ENCODE measurements at places on chromosomes 13 and 19.
A peak's percentile ranks its signal among the peaks of the same experiment; 100 is the strongest.

DNA sequence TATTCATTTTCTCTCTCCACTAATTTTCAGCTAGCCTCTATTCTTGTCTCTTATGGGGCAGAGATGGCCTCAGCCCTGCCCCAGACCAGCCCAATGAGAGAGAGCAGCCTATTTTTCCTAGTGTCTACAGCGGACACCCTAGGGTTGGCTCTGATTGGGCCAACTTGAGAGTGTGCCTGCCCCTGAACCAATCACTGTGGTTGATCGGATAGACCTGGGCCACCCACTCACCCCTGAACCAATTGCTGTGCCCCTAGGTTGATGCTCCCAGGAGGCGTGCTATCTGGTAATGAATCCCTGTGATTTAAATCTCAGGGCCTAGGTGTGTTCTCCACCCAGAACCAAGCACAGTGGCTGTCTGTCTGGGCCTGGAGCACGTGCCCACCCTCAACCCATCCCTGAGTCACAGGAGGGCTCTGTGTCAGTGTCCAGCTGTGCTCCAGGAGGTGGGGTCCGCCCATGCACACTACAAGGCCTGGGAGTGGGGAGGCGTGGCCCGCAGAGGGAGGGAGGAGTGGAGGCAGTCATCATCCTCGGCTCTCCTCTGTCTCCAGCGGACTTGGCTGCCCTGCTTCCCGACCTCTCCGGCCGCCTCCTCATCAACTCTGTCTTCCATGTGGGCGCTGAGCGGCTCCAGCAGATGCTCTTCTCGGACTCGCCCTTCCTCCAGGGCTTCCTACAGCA, 14.9 kb upstream of the SCN1B start:
- DNase-seq: no peak

DNA sequence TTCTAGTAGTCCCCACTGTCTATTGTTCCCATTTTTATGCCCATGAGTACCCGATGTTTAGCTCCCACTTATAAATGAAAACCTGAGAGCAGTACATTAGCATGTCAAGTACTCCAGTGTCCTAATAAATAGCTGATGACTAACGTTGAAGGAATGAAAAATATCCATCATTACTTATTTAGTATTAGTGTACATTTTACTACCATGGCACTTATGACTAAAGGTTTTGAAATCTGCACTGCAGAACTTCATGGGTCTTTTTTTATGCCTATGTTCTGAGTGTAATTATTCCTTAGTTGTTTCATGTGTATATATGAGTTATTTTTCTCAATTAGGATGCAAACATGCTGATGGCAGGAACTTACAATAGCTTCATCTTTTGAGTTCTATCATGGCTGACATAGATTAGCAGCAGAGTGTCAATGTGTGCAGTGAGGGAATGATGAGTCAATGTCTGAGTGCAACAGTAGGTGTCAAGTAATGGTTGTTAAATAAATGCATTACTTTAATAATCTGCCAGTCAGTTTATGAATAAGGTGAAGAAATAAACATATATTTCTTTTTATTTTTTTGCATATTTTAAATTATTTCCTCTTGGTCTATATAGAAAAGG, 188.4 kb downstream of the ITGBL1 start:
- DNase-seq: peak; percentile 92

DNA sequence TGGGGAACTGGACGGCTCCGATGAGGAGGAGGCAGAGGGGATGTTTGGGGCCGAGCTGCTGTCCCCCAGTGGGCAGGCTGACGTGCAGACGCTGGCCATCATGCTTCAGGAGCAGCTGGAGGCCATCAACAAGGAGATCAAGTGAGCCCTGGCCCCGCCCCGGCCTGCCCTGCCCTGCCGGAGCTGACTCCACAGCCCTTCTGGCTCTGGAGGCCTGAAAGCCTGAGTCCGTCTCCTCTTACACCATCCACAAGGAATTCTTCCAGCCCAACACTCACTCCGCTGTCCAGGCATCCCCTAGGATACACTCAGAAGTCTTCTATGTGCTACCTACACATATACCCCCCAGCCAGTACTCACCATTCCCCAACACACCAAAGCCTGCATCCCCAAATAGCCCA, 17.4 kb downstream of the PPFIA3 start:
- DNase-seq: no peak

- DNase-seq: peak; percentile 21
Measured at GRCh38 chr13:64371045-64371444, 2859.1 kb downstream of the PCDH9 start.

DNA sequence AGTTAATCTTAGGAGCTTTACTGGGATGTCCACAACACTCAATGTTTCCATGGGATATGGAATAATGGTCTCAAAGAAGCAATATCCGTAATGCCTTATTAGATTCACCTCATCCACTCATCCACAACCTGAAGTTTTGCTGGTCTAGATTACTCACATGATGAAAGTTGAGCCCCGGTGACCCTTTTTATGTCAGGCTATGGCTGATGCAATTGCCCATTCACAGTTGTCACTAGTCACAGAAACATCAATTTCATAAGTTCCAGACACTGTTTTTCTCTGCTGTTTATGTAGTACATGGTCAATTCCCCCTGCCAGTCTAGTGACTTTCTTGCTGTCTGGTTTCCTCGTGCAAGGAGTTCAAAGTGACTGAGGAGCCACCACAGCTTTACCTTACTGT, 491.2 kb upstream of the ATXN8OS start:
- no peak for DNase-seq

GRCh38 chr13:48078251-48078656, 16.6 kb downstream of the MED4 start:
- DNase-seq: no peak

DNA sequence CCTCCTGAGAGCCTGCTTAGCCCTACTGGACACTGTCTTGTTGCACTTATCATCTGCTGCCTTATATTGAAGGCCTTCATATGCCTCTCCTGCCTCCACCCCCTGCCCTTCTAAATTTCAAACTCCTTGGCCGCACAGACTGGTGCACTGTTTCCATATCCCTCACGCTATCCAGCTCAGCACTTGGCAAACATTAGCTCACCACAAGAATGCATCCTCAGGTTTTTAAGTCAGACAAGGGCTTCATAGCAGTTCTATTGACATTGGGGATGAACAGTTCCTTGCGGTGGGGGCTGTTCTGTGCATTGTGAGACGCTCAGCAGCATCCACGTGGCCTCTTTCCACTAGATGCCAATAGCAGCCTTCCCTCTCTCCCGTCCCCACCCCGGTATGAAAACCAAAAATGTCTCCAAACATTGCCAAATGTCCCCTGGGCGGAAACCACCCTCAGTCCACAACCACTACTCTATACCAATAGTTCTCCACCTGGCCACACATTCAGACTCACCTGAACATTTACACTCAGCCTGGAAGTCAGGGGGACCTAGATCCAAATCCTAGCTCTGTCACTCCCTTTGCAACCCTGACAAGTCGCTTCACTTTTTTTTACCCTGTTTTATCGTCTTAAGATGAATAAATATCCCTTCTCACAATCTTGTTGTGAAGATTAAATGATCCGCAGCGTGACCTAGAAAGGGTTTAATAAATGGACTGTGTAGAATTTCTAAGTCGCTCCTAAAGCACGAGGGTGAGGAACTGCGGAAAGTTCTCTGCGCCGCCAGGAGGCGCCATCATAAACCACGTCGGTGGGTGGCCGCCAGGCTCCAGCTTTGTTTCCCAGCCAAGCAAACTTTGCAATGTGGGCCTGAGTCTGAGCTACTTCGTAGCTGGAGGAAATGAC, 3.6 kb upstream of the CEACAM3 start:
- DNase-seq: peak; percentile 9

GRCh38 chr13:37194428-37194861, 89.0 kb upstream of the CSNK1A1L start:
- DNase-seq: peak; percentile 99

GRCh38 chr19:1590641-1591397, 1.8 kb downstream of the MBD3 start:
- DNase-seq: peak; percentile 40

GRCh38 chr13:36665630-36666029, 8.2 kb upstream of the SERTM1 start:
- no peak for DNase-seq

GRCh38 chr13:44224450-44225149, 149.0 kb upstream of the SERP2 start:
- DNase-seq: no peak

DNA sequence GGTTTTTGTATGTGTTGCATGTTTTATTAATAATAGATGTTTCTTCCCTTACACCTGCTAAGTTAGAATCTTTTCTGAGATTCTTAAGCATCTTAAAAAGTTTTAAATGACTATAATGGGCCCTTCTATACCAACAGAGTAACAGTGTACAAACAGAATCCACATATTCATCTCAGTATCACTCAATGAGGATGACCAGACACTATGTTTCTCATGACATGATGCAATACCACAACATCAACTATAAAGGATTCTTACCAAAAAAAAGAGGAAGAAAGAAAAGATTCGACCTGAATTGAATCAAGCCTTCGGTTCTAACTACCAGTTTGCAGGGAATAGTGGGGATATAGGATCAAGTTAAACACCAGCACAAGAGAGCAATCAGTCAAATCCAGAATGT, 56.5 kb downstream of the INTS6 start:
- DNase-seq: peak; percentile 24

- no peak for DNase-seq
Measured at GRCh38 chr13:75369981-75370380, 112.0 kb downstream of the TBC1D4 start.

GRCh38 chr19:40174092-40174491, 17.1 kb upstream of the MAP3K10 start:
- DNase-seq: no peak

DNA sequence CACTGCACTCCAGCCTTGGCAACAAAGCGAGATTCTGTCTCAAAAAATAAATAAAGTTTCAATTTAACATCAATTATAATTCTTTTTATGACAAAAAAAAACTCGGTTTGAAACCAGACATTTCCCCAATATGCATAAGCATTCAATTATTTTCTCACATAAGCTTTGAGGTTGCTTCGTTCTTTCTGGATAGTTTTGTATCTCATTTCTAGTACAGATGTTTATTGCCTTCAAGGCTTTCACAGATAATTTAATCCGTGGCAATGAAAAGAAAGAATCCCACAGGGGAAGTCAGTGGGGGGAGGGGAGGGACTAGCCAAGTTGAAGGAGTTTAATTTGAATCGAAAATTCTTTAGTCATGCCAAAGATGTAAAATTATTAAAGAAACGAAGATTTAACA, 29.6 kb upstream of the TSC22D1 start:
- DNase-seq: no peak

GRCh38 chr13:75906315-75906714, 270.2 kb downstream of the LMO7 start:
- no peak for DNase-seq

- DNase-seq: no peak
Measured at GRCh38 chr13:42766016-42766415, 15.4 kb upstream of the FAM216B start.
